Hematopoietic multipotent progenitor cell treated with erythropoietin and hydrocortisone succinate and interleukin-3 and kit ligand, for 6 days (in vitro differentiated cells): ENCODE measurements at places on chromosomes 16 and 17.

GRCh38 chr17:40123811-40124114, 2.0 kb downstream of the MSL1 start:
- DNase-seq = no peak

DNA sequence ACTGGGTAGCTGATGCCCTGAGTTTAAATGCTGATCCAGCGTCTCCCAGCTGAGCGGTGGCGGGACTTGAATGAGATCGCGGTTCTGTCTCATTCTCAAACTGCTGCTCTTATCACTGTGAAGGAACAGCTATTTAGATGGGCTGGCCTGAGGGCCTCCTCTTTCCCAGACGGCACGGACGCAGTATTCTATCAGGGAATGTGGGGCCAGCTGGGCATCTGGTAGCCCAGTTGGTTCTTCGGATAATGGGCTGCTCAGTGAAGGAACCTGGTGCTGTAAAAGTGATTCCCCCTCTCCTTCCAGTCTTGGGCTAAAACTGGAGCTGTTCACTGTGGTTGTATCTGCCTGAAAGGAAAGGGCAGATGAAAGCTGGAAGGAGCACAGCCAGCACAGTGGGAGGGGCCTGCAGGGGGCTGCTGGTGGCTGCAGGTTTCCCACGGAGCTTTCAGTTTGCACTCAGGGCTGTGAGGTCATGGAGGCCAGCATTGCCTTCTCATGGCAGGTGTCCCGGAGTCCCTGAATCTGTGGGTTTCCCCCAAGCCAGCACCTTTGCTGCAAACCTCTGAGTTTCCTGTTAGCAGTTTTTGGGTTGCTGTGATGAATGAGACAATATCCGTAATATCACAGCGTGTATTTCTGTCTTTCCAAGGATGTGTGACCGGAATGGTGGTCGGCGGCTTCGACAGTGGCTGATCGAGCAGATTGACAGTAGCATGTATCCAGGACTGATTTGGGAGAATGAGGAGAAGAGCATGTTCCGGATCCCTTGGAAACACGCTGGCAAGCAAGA, 3.6 kb downstream of the IRF8 start:
- no peak for DNase-seq

GRCh38 chr17:7703584-7704479, 1.2 kb upstream of the EFNB3 start:
- DNase-seq = peak; percentile 63

GRCh38 chr16:3020604-3021448, 658 bp downstream of the TNFRSF12A start:
- DNase-seq = peak; percentile 61

- peak; percentile 69 for DNase-seq
Measured at GRCh38 chr17:28953444-28954118, 2.3 kb upstream of the PHF12 start.

- DNase-seq = no peak
Measured at GRCh38 chr17:42513686-42514085, 22.4 kb upstream of the NAGLU start.

DNA sequence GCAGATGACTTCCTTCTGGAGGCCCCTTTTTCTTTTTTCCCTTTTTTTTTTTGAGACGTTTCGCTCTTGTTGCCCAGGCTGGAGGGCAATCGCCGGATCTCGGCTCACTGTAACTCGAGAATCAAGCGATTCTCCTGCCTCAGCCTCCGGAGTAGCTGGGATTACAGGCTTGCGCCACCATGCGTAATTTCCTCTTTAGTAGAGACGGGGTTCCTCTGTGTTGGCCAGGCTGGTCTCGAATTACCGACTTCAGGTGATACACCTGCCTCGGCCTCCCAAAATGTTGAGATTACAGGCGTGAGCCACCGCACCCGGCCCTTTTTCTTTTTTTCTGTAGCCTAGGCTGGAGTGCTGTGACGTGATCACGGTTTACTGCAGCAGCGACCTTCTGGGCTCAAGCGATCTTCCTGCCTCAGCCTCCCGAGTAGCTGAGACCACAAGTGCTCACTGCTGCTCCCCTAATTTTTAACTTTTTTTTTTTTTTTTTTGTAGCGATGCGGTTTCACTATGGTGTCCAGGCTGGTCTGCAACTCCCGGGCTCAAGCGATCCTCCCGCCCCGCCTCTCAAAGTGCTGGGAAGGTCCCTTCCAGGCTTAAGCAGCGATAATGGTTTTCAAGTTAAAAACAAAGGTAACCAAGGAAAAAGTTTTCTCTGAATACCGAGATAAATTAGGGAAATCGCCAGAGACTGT, 956 bp upstream of the IST1 start:
- peak; percentile 61 for DNase-seq

DNA sequence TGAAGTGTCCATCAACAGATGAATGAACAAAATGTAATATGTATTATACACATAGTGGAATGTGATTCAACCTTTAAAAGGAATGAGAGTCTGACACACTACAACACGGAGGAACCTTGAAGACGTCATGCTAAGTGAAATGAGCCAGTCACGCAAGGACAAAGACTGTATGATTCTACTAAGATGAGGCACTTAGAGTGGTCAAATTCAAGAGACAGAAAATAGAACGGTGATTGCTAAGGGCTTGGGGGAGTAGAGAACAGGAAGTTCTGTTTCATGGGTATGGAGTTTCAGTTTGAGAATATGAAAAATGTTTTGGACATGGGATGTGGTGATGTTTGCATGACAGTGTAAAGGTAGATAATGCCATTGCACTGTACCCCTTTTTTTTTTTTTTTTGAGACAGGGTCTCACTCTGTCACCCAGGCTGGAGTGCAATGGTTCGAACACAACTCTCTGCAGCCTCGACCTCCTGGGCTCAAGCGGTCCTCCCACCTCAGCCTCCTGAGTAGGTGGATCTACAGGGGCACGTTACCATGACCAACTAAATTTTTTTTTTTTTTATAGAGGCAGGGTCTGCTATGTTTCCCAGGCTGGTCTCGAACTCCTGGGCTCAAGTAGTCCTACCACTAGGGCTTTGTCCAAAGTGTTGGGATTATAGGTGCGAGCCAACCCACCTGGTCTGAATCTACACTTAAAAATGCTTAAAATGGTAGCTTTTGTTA, 2.9 kb upstream of the CCDC102A start:
- no peak for DNase-seq

DNA sequence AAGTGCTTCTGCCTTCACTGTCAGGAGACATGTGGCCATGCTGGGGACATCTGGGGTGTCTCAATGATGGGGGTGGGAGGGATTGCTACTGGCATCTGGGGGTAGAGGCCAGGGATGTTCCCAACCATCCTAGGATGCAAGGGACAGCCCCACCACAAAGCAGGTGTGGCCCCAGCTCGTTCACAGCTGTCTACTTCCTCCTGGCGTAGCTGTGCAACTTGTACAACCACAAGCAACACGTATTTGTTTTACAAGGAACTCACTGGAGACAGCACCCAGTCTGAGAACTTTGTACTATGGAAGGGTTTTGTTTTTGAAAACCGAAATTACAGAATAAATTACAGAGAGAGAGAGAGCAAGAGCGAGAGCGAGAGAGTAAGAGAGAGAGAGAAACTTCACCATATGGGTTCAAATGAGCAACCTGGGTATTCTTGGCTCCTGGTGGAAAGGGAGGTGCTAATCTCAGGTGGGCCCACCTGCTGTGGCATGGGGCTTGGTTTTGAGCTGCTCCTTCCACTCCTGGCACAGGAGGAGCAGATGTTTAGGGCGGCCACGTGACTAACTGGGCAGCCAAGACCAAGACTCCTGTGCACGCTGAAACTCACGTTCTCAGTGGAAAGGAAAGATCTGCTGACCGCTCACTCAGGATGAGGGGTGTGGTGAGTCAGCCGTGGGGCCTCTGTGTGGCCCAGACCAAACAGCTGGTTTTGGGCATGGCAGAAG, 17.5 kb upstream of the TNFRSF13B start:
- no peak for DNase-seq

DNA sequence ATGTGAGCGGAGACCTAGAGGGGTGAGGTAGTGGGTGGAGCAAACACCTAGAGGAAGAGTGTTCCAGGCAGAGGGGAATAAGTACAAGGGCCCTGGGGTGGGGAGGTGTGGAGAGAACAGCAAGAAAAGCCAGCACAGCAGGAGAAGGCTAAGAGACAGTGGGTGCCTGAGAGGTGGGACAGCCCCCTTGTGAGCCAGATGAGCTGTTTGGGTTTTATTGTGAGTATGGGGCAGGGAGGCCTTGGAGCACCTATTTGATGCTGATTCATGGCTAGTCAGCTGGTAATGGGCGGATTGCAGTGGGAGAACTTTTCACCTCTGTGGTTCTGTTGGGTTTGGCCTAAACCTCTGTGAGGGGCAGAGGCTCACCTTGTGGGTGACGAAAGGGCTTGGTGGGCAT, 68.4 kb downstream of the ABCC1 start:
- DNase-seq = no peak

GRCh38 chr16:64858076-64858475, 263.8 kb downstream of the CDH11 start:
- no peak for DNase-seq

- DNase-seq = no peak
Measured at GRCh38 chr16:81099958-81100357, 3.8 kb upstream of the GCSH start.

- DNase-seq = no peak
Measured at GRCh38 chr16:77143364-77143763, 47.6 kb upstream of the MON1B start.

DNA sequence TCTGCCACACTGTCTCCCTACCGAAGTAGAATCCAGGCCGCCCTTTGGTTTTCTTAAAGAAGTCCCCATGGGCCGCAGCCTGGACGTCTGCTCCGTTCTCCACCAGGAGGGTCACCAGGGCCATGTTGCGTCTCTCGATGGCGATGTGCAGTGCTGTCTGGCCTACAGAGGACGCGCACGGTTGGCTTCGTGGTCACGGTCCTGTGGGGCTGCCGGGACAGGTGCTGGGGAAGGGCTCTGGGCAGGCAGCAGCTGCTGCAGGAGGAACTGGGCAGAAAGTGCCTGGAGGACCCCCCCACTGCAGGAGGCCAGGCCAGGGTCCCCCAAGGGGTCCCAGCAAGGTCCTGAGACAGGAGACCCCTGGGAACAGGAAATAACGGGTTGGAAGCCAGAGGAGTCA, 19.0 kb downstream of the TRPV1 start:
- DNase-seq = no peak

DNA sequence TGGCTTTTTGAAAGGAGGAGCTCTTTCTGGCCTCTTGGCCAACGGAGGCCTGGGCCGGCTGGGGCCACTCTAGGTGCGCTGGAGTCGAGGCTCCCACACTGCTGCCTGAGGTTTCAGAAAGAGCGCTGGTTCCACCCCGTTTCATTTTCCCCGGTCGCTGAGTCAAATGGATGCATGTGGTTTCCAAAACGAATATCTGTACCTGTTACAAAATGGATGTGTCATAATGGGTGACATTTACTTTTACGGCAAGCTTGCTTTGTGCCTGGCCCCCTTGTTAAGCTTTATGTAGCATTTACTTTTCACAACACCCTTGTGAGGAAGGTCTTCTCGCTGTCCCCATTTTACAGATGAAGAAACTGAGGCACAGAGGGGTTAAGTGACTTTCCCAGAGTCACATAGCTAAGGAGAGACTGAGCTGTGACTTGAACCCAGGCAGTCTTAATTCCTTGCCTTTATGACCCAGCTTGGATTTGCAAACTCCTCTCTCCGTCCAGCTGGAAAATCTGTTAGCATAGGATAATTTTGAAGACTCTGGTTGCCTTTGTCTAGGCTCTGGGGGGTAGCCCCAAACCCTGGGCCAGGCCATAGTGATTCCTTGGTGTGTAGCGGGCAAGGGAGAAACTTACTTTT, 10.6 kb downstream of the KSR1 start:
- peak; percentile 49 for DNase-seq

DNA sequence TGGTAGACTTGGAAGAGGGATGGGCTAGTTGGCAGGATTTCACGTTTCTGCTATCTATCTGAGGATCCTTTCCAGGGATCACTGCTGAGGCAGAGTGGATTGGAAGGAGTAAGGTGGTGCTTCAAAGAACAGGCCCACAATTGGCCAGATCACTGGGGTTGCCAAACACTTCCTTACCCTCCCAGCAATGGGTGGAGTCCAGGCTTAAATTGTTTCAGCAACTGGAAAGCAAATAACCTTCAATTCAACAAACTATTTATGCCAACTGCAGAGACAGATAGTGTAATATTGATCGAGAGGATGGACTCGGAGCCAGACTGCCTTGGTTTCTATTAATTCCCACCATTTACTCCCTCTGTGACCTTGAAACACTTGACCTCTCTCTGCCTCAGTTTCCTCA, 2.1 kb downstream of the ARRB2 start:
- no peak for DNase-seq

DNA sequence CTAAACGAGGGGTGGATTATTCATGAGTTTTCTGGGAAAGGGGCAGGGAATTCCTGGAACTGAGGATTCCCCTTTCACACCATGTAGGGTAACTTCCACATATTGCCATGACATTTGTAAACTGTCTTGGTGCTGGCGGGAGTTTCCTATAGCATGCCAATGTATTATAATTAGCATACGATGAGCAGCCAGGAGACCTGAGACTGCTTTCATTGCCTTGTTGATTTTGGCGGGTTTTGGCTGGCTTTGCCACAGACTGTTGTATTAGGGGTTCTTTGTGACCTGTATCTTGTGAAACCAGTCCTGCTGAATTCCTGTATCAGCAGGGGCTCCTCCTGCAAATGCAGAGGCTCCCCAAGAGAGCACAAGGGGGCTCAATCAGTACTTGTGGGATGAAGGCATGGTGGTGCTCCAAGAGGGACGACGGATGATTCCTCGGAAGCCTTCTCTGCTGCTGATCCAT, 104.4 kb upstream of the CACNG5 start:
- no peak for DNase-seq

DNA sequence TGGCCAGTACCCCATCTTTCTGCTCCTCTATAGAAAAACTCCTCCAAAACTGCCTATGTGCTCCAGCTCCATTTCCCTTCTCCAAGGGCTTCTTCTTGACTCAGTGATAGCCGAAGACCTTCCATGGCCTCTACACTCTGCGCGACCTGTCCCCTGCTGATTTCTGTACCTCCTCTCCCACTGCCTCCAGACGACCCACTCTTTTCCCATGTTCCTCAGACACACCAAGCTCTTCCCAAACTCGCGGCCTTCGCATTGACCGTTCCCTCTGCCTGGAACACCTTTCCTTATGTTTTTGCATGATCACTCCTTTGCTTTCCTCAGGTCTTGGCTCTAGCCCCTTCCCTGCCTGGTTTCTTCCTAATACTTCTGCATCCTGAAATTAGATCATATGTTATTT, 255.6 kb upstream of the SDK2 start:
- no peak for DNase-seq

- DNase-seq = no peak
Measured at GRCh38 chr17:72790190-72790589, 302.3 kb downstream of the SLC39A11 start.

GRCh38 chr17:77182205-77183172, 41.7 kb downstream of the SEC14L1 start:
- no peak for DNase-seq

GRCh38 chr16:10191096-10191495, 8.9 kb upstream of the GRIN2A start:
- no peak for DNase-seq
